ENCODE measurements at places on chromosomes 7 and 10.

DNA sequence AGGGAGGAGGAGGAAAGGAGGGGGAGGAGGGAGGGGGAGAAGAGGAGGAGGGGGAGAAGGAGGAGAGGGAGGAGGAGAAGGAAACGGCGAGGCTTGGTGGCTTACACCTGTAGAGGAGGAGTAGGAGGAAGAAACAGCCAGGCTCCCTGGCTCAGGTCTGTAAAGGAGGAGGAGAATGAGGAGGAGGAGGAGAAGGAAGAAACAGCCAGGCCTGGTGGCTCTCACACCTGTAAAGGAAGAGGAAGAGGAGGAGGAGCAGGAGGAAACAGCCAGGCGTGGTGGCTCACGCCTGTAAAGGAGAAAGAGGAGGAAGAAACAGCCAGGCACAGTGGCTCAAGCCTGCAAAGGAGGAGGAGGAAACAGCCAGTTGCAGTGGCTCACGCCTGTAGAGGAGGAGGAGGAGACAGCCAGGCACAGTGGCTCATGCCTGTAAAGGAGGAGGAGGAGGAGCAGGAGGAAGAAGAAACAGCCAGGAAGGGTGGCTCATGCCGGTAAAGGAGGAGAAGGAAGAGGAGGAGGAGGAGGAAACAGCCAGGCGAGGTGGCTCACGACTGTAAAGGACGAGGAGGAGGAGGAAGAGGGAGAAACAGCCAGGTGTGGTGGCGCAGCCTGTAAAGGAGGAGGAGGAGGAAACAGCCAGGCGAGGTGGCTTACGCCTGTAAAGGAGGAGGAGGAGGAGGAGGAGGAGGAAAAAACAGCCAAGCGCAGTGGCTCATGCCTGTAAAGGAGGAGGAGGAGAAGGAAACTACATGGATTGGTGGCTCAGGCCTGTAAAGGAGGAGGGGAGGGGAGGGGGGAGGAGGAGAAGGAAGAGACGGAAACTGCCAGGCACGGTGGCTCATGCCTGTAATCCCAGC lies 14.9 kb upstream of the CRCP start:
- peak; percentile 12 for DNase-seq

- DNase-seq, result no peak
These were observed 10.9 kb downstream of the CDHR1 start for GRCh38 chr10:84205049-84205852.

DNA sequence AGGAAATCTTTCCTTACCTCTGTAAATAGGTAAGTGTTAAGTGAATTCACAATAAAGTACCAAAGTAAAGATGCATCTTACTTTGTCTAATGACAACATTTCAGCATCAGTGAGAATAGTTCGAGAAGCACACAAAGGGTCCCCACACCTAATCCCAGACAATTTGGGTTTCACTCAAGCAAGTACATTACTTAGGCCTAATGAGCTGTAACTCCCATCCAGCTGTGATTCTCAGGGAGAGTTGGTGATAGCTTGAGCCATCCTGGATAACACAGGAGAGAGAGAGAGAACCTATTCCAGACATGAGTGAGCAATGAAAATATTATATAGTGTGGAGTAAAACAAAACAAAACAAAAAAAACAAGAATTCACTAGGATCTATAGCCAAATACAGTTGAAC lies 149.1 kb upstream of the NRG3 start:
- DNase-seq, result no peak

GRCh38 chr7:264541-265191 lies 25.3 kb upstream of the FOXL3 start:
- DNase-seq, result no peak

GRCh38 chr7:38187794-38188440 lies 9.9 kb downstream of the STARD3NL start:
- no peak for DNase-seq

GRCh38 chr7:96084881-96085553 lies 236.9 kb downstream of the SLC25A13 start:
- no peak for DNase-seq

GRCh38 chr10:60649485-60650377 lies 128.5 kb upstream of the CDK1 start:
- DNase-seq, result no peak

DNA sequence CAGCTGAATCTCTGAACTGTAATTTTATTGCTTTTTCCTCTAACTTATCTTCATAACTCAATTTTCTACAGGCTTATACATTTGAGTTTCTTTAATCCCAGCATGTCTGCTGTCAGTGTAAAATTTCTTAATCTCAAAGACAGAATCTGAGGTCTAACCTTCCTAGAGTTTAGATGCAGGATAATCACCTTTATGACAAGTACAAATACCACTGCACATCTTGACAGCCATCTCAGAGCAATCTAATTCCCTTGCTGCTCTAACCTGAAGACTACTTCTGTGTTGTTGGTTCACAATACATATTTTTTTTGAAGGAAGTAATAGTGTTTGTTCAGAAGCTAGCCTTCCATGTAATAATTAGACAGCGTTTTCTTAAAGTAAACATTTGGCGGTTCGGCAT lies 424.2 kb upstream of the ZWINT start:
- no peak for DNase-seq

DNA sequence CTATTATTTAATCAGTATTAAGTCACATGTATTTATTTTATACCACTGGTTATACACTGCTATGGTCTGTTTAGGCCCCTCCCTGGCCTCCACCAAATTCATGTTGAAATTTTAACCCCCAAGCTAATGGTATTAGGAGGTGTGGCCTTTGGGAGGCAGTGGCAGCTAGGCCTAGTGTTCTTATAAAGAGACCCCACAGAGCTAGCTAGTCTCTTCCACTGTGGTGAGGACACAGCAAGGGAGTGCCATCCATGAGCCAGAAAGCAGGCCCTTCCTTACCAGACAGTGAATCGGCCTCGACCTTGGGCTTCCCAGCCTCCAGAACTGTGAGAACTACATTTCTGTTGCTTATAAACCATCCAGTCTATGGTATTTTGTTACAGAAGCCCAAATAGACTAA lies 28.7 kb downstream of the RBM48 start:
- DNase-seq, result no peak

GRCh38 chr10:61071580-61071979 lies 127.6 kb upstream of the RHOBTB1 start:
- DNase-seq, result no peak

GRCh38 chr7:28627896-28628295 lies 215.6 kb downstream of the CREB5 start:
- no peak for DNase-seq

GRCh38 chr7:74350751-74351150 lies 61.5 kb downstream of the CLIP2 start:
- DNase-seq, result no peak

- no peak for DNase-seq
These were observed 175.1 kb downstream of the NEURL1 start for GRCh38 chr10:103668351-103669242.

GRCh38 chr10:35356725-35357092 lies 20.4 kb downstream of the CCNY start:
- no peak for DNase-seq

GRCh38 chr7:6416516-6417145 lies 31.1 kb downstream of the DAGLB start:
- DNase-seq, result no peak

- DNase-seq, result no peak
These were observed 41.1 kb upstream of the DLG5 start for GRCh38 chr10:77967611-77968022.

GRCh38 chr7:86002858-86003257 lies 640.9 kb upstream of the GRM3 start:
- DNase-seq, result no peak

DNA sequence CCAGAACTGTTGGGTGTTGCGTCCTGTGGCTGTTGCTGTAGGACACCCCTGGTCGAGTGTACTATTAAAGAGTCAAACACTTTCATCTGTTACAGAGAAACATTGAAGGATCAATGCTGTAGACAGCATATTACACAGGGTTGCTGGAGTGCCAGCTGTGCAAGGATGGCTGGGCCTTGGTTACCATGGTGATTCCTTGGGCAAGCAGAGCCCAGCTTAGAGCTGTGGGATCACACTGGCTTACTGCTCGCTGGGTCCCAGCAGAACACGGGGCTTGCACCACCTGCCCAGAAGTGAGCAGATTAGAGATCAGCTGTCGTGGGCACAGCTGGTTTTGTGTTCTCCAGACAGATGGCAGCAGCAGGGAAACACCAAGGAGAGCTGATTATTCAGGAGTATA lies 76.0 kb downstream of the GPR141 start:
- no peak for DNase-seq

DNA sequence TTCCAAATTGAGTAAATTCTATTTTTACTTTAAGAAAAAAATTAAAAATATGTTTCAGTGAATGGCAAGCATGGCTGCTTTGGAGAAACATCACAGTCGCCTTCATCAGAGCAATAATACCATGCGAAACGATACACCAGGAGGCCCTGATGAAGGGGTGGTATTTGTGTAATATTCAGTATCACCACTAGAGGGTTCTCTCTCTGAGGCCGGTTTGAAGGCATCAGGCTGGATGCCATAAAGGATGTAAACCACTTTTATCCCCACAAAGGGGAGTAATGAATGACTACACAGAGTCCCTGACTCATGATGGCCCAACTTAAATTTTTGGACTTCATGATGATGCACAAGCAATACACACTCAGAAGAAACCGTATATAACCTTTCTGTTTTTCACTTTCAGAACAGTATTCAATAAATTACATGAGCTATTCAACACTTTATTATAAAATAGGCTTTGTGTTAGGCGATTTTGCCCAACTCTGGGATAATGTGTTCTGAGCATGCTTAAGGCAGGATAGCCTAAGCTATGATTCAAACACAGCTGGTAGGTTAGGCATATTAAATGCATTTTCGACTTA lies 95.5 kb downstream of the PPP1R17 start:
- DNase-seq, result no peak

DNA sequence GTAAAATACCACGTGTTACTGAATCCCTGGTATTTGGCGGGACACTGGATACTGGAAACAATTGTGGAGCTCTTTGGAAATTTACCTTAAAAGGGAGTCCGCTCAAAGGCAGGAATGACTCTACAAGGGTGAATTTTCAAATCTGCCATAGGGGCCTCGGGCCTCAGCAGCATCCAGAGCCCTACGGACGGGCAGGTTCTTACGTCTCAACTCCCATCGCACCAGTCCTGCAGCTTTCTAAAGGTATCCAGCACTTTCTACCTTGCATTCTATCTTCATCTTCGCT lies 248 bp downstream of the PSPH start:
- DNase-seq, result no peak

DNA sequence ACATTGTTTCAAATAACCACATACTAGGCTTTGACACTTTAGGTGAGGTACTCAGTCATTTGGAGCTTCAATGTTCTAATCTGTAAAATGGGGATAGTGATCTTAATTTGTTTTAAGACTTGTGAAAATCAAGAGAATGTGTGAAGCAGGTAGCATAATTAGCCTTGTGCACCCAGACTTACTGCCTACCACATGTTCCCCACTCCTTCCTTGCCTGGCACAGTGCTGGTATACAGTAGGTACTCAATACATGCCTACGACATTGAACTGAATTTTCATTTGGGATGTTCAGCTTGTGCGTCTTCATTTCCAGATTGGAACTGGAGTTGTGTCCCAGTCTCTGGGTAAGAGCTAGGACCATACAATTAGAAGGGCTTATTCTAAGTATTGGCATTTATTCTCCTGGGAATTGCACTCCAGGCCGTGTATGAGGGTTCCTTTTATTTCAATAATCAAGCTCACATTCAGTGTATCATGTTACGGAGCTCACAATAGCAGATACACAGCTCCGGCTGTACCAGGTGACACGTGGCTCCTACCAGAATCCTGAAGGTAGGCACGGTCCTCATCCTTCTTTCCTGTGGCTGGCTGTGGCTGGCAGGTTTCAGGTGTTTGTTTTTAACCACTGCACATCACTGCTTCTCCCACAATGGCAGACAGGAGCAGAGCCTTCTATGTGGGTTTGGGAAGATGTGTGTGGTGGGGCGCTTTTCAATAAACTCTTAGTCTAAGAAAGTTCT lies 109.4 kb upstream of the PDCD4 start:
- no peak for DNase-seq

- DNase-seq, result no peak
These were observed 157.5 kb downstream of the SLIT1 start for GRCh38 chr10:97028126-97028831.

DNA sequence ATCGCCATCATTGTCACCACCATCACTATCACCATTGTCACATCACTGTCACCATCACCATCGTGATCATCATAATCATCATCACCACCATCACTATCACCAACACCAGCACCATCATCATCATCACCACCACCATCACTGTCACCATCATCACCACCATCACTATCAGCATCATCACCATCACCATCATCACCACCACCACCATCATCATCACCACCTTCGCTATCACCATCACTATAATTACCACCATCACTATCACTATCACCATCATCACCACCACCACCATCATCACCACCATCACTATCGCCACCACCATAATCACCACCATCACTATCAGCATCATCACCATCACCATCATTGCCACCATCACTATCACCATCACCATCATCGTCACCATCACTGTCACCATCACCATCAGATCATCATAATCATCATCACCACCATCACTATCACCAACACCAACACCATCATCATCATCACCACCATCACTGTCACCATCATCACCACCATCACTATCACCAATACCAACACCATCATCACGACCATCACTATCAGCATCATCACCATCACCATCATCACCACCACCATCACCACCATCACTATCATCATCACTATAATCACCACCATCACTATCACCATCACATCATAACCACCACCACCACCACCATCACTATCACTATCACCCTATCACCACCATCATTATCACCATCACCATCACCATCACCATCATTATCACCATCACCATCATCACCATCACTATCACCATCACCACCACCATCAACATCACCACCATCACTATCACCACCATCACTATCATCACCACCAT lies 6.0 kb upstream of the GNA12 start:
- DNase-seq, result no peak

GRCh38 chr10:79248341-79249185 lies 98.7 kb upstream of the PPIF start:
- no peak for DNase-seq

GRCh38 chr7:75986147-75986781 lies 8.1 kb downstream of the TMEM120A start:
- no peak for DNase-seq

- no peak for DNase-seq
These were observed 13.7 kb upstream of the SRPK2 start for GRCh38 chr7:105402221-105403095.

DNA sequence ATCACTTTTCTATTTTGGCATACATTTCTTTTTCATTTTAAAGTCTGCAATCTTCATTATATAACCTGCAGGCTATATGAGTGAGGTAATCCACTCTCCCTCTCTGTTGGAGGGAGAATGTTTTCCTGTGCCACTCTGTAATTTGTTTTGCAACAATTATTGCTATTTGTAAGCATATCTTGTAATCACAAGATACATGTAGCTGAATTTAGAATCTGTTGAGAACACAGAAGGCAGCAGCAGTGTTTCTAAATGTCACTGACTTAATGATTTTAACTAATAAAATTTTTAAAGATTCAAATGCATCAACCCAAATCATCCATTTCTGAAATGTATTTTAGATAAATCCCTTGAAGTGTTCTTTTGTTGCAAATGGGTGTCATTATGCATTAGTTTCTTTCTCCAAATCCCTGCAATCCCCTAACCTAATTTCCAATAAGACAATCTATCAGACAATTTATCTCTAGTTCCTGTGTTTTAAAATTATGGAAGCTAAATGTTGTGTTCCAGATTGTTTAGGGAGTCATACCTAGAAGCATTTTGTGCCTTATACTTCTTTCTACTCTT lies 19.8 kb upstream of the UMAD1 start:
- no peak for DNase-seq

Measured in SIG-M5 (cell line).